ENCODE measurements at places on chromosomes 5 and 9.
A peak's percentile ranks its signal among the peaks of the same experiment; 100 is the strongest.

DNA sequence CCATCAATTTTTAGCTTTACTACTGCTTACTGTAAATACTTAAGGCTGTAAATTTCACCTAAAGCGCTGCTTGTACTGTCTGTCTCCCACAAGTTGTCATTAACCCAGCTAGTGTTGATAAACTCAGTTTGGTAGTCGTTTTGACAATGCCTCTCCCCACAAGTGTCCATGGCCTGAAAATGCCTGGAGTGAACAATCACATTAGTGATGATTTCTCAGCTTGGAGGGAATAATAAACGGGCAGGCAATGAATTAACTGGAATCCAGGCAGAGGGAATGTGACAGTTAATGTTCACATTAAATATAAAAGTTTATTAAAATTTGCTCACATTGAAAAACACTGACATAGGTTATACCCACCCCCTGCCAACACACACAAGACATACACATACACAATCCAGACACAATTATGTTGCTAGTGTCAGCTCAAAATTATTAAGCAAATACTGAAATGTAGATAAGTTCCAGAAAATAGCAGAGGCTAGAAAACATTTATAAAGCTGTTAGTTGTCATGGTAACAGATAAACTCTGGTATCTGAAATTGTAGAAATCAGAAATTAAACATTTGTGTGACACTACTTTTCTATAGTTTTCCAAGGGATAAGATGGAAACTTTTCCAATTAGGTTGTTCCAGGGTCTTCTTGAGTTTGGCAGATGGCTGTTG lies 341.9 kb downstream of the DIRAS2 start:
- no peak for DNase-seq

- no peak for DNase-seq
Observed at GRCh38 chr5:138528208-138528607, 14.8 kb downstream of the ETF1 start.

DNA sequence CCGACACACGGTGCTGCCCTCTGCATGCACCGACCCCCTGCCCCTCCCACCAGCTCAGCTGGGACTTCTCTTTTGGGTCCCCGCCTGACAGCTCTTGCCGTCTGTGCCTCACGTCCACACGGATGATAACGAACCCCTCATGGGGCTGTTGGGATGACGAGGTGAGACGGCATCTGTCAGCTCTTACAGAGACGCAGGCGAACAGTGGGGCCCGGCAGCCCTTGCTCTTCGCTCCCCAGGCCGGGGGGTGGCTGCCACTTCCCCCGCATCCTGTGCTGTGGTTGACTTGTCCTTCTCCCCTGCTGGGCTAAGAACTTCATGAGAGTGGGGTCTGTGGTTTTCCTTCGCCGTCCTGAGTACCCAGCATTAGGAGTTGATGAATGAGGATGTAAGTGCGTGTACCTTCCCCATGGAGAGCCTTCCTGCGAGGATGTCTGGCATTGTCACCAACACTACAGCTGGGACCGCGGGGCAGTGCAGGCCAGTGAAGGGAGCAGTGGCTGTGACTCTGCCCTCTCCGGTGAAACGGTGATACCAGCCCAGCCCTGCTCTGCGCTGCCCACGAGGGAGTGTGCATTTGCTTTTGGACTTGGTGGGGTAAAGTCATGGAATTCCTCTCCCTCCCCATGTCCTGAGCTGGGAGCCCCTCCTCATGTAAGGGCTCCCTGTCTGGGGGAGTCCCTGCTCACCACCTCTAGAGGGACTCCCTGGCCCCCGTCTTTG lies 23.2 kb downstream of the HK3 start:
- no peak for DNase-seq

- DNase-seq = no peak
Observed at GRCh38 chr5:146529984-146530383, 14.0 kb upstream of the GPR151 start.

DNA sequence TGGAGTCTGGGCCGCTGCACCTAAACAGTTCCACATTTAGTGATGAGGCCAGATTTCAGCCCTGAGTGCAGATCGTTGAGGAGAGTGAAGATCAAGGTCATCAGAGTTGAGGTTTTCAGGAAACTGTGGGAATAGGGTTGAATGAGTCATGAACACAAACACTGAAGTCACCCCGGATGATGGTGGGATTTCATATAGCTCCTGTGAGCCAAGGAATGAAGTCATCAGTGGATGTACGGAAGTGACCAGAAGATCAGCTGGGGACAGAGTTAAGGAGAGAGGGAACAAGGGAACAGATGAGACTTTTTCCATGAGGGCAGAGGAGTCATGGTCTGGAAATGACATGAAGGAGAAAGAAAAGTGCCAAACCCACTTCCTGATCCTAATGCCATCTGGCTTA lies 36.5 kb downstream of the PALM2AKAP2 start:
- DNase-seq = no peak

DNA sequence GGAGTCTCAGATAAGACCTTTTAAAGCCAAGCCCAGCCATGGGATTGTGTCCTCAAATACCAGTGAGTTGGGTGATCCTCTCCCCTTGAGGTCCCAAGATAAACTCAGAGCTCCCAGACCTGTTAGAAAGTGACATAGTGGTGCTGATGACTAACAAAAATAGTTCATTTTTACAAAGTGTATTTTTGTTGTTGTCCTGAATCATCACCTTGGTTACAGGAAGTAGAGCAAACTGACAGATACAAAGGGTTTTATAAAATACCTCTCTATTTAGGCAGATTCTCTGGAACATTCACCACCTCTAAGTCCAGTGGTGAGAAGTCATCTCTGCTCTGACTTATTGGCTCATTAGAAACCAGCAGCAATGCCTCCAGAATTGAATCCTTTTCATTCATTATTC lies 259.3 kb downstream of the CEMIP2 start:
- no peak for DNase-seq

- no peak for DNase-seq
Observed at GRCh38 chr9:88925481-88925880, 65.8 kb upstream of the S1PR3 start.

DNA sequence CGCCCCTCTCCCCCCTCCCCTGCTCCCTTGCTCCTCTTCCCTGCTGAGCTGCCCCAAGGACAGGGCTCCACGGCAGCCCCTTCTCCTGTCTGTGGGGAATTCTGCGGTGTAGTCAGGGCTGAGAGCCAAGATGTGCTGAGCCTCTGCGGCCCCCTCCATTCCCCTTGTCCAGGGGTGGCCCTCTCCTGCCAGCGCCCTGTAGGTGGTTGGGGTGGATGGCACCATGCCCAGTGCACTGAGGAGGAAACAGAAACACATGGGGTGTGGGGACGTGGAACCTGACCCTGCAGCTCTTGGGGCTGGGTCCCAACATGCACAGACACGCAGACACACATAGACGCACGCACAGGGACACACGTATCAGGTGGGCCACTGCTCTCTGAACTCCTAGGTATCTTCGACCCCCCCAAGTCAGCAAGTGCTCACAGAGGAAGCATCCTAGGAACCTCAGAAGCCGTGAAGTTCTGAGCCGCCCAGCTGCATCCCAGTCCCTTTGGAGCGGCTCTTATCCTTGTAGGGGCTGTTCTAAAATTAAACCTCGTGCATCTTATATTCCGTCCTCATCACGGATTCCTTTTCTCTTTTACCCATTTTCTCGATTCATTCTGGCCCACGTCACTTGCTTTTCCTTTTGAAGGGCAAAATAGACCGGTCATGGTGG lies 64.8 kb downstream of the HMCN2 start:
- peak; percentile 28 for DNase-seq

DNA sequence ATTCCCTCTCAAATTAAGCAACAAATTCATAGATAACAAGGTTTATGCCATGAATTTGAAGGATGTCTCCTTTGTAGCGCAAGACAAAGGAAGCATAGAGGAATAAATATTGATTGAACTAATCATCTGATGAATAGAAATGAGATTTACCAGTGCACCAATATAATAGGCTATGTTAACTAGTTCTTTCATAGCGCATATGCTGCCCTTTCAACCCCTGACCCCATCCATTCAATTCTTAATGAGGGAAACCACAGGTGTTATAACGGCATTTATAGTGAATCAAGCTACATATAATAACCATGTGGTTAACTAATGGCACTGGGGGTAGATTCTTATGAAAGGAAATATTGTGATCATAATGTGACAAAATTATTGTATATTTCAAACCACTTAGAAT lies 6.5 kb downstream of the RORB start:
- no peak for DNase-seq

GRCh38 chr5:139150367-139150999 lies 47.7 kb downstream of the SIL1 start:
- DNase-seq = no peak

DNA sequence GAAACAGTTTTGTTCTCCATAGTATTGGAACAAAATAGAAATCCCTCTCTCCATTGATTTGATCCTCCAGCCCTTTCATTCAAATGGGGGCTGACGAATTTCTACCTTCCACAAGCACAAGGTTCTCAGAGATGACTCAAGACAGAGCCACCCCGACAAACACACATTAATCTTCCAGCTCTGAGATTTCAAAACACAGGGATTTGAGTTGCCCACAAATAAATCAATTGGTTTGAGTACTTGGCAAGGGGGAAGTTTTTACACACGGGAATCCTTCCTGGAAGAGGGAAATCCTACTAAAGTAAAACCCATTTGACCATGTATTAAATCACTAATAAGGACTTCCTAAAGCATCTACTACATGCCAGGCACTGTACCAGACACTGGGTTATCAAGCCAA lies 5.4 kb downstream of the ADRA1B start:
- no peak for DNase-seq

DNA sequence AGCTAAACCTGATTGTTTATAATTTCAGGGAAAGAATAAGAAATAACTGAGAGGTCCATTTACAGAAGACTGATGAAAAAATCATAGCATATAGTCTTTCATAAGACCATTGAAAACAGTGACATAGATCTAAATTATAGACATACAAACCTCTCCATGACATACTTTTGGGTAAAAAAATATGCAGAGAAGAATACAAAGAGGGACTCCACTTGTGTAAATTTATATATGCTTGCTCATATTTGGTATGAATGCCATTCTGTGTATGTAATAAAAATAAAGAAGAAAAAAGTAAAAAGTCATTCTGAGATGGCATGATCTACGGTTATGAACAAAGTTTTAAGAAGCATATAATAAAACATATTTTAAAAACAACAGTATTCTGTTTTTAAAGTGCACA lies 310.7 kb downstream of the ASTN2 start:
- DNase-seq = no peak

- DNase-seq = no peak
Observed at GRCh38 chr9:96874201-96874785, 20.0 kb upstream of the ZNF782 start.

- DNase-seq = no peak
Observed at GRCh38 chr9:130775336-130775991, 59.6 kb upstream of the ABL1 start.

DNA sequence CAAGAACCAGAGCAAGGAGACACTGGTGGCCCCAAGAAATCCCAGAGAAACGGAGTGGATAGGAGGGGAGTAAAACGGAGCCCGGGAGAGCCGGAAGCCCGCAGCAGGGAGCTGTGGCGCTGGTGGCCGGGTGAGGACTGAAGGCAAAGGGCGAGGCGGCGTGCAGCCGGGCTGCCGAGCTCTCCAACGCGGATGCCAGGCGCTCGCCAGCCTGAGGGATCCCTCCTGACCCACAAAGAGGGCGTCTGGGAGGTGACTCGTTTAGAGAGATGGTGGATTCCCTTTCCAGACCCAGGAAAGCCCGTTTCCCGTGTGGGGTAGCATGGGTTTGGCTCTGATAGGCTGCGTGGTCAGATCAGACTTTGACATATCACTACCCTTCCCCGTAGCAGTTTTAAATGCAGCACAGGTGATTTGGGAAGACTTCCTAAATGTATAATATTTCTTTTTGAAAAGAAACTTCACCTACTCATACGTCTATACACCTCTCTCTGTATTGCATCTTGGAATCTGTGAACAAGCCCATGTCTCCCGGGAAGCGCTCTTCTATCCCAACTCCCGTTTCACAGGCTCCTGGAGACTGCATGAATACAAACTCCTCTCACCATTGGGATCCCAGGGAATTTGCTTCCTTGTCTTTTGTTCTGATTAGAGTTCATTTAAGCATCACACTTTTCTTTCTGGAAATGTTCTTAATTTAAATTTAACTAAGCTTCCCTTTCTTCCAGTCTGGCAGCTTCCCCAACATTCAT lies 158.1 kb downstream of the C9orf152 start:
- no peak for DNase-seq

DNA sequence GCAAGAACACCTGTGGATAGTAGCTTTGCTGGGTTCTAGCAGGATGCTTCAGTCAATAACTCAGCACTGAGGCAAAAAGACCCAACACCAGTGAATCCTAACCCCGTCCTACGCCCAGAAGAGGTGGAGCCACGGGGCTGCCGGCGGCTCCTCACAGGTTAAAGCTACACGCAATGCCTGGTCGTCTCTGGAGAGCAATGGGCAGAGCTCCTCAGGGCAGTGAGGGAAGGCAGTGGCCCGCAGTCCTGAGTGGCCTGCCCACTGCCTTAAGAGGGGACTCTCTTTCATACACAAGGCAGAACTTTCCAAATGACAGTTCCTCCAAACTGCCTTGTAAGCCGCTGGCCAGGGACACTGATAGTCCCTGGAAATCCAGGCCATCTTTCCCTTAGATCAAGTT lies 244.2 kb upstream of the IRX2 start:
- DNase-seq = no peak

- no peak for DNase-seq
Observed at GRCh38 chr5:82862261-82862660, 214.9 kb downstream of the TMEM167A start.

GRCh38 chr5:68257210-68257609 lies 41.7 kb downstream of the PIK3R1 start:
- no peak for DNase-seq
